ENCODE measurements at places on chromosomes 4 and X.

GRCh38 chr4:54717694-54718093, 59.9 kb downstream of the KIT start:
- DNase-seq = no peak

GRCh38 chrX:153333821-153334653, at the start of gene ZNF275:
TSS of gene ZNF275 (plus strand) at chrX:153334153. CDS start at chrX:153336680, 2,527 bp downstream.
- DNase-seq = peak; percentile 78

DNA sequence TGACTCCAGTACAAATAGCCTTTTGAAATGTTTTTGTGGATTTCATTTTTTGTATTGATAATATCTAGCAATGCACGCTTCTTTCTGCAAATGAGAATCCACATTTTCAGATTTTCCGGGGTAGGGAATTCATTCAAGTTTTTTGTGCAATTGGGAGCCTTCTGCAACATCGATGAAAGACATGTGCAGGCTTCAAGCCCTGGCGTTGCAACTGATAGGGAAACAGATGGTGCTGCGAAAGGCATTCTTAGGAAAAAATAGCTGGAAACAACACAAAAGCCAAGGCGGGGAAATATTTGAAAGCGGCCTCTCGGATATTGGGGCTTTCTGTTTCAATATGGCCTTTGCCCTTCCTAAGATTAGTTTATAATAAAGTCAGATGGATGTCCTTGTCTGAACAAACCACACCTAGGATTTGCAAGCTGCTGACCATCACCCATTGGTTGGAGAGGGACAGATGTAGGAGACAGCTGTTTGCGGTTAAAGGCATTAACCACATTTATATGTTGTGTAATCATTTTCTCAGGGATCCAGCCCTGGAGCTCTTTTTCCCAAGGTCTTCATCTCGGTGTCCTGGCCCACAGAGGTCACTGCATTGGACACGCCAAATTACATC, 136.5 kb downstream of the PRKX start:
- DNase-seq = no peak

DNA sequence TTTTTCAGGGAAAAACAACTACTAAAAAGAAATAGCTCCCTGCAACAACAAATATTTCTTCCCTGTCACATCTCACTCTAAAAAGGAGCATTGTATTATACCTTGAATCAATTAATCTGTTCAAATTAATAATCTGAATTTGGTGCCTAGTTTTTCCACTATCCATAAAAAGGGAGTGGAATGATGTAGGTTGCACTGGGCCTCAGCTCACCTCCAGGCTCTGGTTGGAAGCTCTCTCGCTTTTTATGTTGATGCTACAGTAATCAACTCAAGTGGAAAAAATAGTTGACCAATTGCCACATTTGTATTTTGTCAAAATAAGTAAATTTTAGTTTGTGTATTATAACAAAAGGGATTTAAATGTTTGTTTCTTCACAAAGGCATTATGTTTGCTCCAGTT, 126.1 kb downstream of the MAD2L1 start:
- DNase-seq = no peak

Data from NCI-H1105 treated with DMSO at 0.1 percent for 48 hours (cell line).